ENCODE measurements at places on chromosomes 16 and 17.

- no peak for DNase-seq
Measured at GRCh38 chr17:7001318-7001961, 5.6 kb downstream of the ALOX12 start.

- no peak for DNase-seq
Measured at GRCh38 chr17:60065867-60066266, 12.9 kb downstream of the HEATR6 start.

- no peak for DNase-seq
Measured at GRCh38 chr16:21950782-21951521, 2.2 kb upstream of the UQCRC2 start.

DNA sequence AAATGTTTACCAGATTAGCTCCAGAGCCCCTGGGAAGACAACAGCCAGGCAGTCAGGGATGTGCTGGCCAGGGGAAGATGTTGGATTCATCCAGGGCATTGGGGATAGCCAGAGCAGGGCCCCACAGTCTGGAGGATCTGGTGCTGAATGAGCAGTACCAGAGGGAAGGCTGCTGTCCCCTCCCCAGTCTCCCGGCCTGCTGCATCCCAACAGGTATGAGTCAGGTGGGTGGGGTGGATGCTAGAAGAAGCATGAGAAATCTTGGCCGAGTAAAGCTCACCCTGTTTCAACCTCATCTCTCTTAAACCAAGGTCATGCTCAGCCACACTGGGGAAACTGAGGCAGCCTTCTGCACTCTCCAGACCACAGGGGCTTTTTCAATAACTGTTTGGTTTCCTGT is 71.9 kb upstream of the SEC14L1 start:
- DNase-seq = no peak

DNA sequence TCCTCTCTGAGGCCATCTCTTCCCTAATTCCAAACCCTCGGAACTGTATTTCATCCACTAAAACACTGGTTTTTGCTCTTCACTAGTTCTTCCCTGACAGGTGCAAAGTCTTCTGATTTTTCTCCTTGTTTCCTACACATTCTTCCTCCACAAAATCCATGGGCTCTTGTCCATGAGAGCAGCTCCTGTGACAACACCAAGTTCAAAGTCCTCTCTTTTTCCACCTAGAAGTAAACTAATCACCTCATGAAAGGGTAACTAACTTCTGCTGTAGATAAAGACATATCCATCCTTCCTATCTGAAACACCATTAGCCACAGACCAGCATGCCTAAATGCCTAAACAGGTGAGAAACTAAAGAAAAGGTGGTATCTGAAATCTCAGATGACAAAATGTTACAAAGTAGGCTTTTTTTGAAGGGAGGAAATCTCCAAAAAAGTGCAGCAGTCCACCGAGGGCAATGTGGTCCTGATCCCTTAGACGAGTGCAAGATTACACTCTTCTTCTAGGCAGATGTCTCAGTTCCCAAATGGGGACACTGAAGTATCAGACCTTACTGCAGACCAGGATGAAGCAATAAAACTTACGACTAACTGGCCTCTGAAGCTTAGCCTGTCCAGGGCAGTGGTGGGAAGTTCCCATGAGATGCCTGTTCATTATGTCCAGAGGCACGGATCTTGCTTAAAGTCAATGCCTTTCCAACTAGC is 2.8 kb downstream of the PIP4K2B start:
- no peak for DNase-seq

DNA sequence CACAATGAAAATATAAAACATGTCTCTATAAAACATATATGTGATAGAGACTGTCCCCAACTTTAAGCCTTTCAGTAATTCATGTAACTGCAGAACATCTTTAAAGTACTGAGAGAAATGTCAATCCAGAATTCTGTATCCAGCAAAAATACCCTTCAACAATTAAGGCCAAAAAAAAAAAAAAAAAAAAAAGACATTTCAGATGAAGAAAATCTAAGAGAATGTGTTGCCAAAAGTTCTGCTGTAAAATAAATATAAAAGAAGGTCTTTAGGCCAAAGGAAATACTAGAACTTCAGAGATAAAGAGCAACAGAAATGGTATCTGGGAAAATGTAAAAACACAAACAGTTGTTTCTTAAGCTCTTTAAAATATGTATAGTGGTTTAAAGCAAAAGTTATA is 17.3 kb downstream of the BPTF start:
- DNase-seq = no peak
